ENCODE measurements at places on chromosomes 12 and 14. TPM values are rescaled to one million over a fixed set of nuclear protein-coding genes. Genes with fewer than 3 reads are reported as not detected.

KRT83 gene
- not detected for total RNA-seq

PPP4R4 gene
- total RNA-seq = under 0.01 TPM

UBE3B gene
- total RNA-seq = 51.4 TPM

RILPL1 gene
- 10.6 TPM for total RNA-seq
